Activated CD8-positive, alpha-beta memory T cell treated with anti-CD3 and anti-CD28 coated beads for 48 hours (primary cell): ENCODE measurements at places on chromosomes 3 and 15.

DNA sequence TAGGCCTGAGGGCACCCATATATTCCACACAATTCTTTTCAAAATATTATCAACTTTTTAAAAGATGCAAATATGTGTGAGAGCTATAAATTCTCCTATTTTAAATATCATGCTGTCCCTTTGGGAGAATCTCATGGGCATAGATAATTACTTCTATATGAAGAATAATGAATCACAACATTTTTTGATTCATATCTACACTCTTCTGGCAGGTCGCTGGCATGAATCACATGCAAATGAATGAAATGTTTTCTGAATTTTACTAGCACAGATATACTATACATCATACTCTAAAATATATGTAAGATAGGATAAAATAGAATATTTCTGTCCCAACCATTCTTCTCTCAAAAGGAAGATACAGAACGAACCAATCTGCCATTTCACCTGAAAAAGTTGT lies 277.7 kb upstream of the KCNH8 start:
- no peak for DNase-seq

DNA sequence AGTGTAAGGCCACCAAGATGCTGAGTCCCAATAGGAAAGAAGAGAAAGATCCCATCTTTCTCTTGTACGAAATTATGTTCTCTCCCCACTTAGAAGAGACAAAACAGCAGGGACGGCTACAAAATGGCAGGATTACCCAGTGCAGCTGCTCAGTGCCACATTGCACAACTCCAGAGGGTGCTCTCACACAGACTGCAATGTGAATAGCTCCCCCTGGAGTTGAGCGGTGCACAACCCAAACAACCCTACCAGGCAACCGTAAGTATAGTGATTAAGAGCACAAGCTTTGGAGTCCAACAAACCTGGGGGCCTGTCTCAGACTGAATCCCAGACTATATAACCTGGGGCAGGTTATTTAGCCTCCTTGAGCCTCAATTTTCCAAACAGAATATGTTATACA lies 3.1 kb upstream of the BHLHE40 start:
- no peak for DNase-seq

DNA sequence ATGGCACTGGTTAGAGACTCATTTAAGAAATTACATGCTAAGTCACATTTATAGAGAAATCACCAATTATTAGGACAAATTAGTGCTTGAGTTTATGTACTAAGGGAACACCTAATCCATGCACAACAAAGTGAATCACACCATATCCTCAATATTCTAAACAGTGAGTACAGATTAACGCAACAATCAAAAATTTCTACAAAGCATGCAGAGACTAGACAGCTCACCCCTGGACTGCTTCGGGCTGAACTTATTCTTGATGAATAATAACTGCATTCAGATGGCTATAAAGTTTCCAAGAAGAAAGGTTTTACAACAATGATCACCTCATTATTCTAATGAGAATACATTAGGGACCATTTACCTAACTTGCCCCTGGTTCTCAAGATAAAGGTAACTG lies 66.5 kb downstream of the LRRFIP2 start:
- no peak for DNase-seq

GRCh38 chr15:28903555-28903954 lies 17.8 kb downstream of the APBA2 start:
- no peak for DNase-seq

- no peak for DNase-seq
These were observed 44.2 kb upstream of the STT3B start for GRCh38 chr3:31488475-31489017.

- DNase-seq: no peak
These were observed 536 bp downstream of the WDR73 start for GRCh38 chr15:84653584-84653909.

GRCh38 chr15:99050328-99050980 lies 42.9 kb upstream of the PGPEP1L start:
- DNase-seq: no peak

- DNase-seq: no peak
These were observed 43.5 kb downstream of the CA12 start for GRCh38 chr15:63338170-63338569.

DNA sequence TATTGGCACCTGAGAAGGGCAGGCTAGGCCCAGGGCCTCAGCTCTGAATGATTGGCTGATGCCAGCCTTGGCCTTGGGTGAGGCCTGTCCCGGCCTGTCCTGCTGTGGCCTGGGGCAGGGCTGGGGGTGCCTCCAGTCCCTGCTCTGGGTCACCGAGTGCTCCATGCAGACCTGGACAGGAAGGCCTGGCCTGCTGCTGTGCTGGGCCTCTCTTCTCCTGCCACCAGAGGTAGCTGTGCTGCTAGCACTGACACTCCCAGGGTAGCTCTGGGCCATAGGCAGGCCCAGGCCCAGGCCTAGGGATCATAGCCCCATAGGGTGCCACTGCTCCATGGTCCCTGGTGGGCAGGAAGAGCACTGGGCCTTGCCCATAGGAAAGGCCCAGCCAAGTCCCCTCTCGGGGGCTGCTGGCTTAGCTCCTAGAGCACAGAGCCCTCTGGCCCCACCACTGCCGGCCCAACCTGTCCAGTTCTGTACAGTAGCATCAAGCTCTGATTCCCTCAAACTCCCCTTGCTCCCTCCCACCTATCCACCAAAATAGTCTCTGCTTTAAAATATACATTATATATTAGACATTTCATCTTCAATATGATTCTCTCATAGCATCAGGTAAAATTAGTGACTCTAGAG lies 18.2 kb downstream of the ABTB1 start:
- DNase-seq: no peak

- no peak for DNase-seq
These were observed 365.9 kb upstream of the PROK2 start for GRCh38 chr3:72150634-72151412.

DNA sequence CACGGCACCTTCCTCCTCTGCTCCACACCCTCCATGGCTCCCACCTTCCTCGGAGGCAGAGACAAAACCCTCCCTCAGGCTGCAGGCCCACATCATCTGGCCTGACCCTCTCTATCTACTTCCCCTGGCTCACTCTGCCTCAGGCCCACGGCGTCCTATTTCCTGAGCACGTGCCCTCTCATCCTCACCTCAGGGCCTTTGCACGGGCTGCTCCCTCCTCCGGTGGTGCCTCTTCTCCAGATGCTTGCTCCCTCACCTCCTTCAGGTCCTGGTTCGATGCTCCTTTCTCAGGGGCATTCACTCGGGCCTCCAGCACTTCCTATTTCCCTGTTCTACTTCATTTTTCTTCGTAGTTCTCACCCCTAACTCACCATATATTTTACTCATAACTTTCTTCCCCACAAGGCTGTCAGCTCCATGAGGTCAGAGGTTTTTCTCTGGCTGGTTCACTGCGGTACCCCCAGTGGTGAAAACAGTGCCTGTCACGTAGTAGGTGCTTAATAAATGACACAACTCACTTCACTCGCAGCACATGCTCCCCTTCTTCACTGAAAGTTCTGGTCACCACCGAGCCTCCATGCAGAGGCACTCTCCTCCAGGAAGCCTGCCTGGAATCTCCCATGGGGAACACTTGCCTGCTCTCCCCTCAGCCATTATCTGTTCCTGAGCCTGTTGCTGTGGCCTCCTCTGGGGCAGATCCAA lies 130.7 kb downstream of the WNT7A start:
- DNase-seq: no peak

DNA sequence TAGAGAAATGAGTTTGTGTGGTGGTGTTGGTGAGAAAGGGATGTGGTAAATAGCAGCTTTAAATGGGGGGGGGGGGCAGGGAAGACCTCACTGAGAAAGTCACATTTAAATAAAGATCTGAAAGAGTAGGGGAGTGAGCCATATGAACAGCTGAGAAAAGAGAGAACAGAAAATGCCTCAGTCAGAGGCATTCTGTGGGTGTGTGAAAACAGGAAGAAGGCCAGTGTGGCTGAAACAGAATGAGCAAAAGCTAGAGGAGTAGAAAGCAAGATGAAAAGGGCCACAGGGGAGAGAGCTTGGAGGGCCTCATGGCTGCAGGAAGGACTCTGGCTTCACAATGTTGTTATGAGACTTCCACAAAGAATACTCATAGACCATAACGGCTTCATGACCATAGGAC lies 783.3 kb downstream of the ZPLD1 start:
- DNase-seq: no peak

DNA sequence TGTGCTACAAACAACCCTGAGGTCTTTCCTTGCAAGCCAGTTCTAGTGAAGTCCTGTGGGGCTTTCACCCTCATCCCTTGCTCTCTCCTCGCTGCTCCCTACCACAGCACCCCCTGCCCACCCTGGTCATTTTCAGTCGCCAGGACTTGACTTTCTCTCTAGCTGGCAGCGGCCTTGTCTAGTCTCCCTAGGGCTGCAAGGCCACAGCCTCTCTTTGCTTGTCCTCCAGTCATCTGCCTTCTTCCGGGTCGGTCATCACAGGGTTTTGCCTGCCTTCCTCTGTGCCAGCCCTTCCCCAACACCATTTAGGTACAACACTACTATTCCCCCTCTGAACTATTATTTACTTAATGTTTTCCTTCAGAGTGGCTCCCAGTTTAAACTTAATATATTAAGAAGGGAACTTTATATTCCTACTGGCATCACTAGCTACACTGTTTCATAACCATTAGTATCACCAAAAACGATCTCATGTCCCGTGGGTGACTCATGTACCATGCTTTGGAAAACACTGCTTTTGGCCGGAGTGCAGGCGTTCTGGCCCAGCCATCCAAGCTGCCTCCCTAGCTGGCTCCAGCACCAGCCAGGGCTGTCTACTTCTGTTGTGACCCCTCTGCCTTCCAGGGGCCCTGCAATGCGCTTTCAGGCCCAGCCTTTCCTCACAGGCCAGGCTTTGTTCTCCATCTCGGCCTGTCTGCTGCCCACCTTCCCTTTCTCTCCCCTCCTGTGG lies 21.4 kb downstream of the FAH start:
- DNase-seq: no peak

DNA sequence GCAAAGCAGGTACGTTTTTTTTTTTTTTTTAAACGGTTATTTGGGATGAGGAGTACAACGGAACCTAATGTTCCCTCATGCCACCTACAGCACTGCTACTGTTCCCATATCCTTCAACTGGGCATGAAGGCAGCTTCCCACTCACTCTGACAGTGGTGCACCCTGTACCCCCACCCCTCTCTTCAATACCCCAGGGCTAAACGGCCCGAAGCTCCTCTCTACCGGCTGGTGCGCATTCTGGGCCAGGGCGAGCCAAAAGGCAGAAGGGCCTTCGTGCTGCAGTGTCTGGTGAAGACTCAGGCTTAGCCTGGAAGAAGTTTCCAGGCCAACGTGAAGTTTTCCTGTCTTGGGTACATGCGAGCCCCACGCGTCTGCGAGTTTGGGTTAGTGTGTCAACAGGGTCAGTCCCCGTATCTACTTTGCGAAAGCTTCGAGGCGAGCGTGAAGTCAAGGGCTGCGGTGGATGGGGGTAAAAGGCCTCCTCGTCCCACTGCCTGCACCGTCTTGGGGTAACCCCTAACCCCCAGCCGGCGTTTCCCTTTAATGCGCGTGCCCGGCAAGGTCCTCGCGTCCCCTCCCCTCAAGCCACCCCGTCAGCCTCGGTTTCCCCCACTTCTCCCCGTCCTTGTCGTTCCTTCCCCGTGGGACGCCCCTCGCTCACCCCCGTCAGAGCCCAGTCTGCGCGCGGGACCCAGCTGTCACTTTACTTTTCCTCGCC lies 765 bp upstream of the UBE2E2 start:
- DNase-seq: no peak

GRCh38 chr3:97495896-97496295 lies 268.7 kb upstream of the ARL6 start:
- no peak for DNase-seq

- no peak for DNase-seq
These were observed 78.0 kb downstream of the CPN2 start for GRCh38 chr3:194272861-194273742.

DNA sequence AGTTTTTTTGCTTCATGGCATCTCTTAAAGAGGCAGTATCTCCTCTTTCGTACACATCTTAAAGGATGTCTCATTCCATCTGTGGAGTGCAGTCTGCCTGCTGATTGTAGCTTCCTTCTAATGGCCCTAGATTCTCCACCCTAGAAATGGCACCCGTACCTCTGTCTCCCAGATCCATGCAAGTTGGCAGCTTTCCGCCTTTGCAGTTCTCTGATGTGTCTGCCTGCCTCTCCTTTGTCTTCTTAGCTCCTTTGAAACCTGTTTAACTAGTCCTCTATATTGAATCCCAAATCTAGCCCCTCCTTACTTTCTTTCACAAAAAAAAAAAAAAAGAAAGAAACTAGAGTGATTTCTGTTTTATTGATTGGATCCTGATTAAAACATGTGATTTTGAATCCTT lies 1025.0 kb downstream of the ZPLD1 start:
- no peak for DNase-seq

GRCh38 chr15:96180087-96180748 lies 150.3 kb upstream of the NR2F2 start:
- DNase-seq: no peak

DNA sequence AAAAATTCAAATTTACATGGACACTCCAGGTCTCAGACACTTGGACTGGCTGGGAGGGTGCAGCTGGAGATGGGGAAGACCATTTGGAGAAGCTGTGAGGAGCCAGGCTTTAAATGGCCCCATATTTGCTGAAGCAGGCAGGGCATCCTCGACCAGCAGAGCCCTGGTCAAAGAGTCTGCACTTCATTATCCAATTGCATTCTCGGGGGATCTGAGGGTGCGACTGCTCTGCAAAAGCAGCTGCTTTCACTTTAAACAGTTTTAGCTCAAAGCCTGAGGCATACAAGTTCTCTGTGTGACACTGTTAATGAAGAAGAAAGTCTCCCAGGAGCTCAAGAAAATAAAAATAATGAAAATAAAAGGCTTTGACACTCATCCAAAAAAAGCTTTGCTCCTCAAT lies 98.0 kb upstream of the SLC25A36 start:
- no peak for DNase-seq
